NCI-H1105 (cell line): ENCODE measurements at places on chromosomes 4 and X.
A peak's percentile ranks its signal among the peaks of the same experiment; 100 is the strongest.

- no peak for DNase-seq
These were observed 104.0 kb upstream of the BMP2K start for GRCh38 chr4:78671903-78672815.

DNA sequence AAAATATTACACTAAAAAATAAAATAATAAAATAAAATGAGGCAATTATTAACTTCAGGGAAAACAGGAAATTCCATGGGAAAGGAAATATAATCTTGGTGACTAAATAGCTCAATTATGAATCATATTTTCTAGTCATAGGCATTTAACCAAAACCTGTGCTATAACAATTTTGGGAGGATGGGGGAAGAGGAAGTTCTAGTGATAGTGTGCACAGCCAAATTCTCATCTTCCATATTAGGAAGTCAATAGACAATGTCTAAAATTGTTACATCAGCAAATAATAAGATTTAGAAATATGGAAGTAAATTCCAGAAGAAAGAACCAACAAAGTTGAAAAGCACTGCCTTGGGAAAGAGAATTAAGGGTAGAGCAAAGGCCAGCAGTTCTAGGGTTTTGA, 2.8 kb downstream of the AWAT2 start:
- no peak for DNase-seq

- no peak for DNase-seq
These were observed 66.8 kb upstream of the ANK2 start for GRCh38 chr4:112982680-112983079.

DNA sequence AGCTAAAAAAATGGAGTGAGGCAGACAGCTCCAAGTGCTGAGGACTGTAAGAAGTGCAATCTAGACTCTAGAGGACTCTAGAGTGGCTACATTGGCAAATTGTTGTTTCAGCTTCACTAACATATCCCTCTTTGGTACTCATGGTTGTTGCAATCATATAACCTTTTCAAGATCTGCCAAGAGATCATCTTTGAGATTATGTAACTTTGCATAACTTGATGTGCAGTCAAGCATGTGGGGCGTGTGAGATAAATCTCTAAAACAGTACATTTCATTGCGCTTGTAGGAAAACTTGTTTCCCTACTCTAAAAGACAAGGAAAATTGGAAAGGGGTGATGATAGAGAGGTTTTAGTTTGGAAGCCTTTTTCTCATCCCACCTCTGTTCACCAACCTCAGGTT, 11.2 kb upstream of the BRS3 start:
- DNase-seq = no peak

DNA sequence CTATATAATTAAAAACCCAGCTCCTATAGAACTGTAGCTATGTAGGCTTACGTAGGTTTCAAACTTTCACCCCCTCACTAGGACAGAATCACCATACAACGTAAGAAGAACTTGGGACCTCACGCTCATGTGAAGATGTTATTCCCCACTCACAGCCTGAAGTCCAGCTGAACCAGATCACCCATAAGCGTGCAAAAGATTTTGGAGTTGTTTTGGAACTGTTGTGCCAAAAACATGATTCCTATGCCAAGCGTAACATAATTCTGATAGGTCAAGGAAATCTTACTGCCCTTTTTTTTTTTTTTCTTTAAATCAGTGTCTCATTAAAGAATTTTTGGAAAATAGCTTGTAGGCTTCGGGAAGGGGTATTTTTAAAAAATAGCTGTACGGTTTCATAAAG, 57.0 kb downstream of the LCORL start:
- no peak for DNase-seq

DNA sequence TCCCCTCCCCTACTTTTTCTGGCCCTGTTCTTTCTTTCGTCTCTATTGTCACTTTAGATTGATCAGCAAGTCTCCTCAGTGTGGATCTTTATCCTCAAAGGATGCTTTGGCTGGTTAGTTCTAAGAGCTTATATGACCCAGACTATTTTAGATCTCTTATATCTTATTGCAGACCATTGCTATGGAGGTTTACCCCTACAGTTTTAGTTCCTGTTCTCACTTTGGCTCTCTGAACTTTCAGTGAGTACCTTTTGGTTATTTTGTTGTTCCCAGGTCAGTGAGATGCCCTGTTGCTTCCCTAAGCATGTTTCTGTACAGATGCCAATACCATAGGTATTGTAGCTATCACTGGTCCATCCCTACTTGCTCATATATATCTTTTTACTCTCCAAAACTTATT, 24.0 kb upstream of the MED14 start:
- DNase-seq = no peak

- DNase-seq = peak; percentile 14
These were observed 36.8 kb downstream of the RTL5 start for GRCh38 chrX:72094894-72095293.

DNA sequence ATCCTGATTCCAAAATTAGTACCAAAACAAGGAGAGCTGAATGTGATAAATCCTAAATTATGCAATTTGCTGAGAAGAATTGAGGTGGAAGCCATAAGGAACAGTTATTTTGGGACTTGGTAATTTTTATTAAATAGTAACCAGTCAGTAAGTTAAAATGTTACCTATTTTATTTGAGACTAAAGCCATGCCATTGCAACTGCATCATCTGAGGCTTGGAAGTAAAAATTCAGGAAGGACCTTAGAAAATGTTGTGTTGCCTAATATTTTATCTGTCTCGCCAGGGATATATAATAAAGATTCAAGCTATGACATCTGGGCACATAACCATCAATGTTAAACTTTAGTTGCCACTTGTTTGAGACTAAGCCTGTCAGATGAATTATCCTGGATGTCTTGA, 341.3 kb upstream of the MAGEB16 start:
- DNase-seq = no peak

DNA sequence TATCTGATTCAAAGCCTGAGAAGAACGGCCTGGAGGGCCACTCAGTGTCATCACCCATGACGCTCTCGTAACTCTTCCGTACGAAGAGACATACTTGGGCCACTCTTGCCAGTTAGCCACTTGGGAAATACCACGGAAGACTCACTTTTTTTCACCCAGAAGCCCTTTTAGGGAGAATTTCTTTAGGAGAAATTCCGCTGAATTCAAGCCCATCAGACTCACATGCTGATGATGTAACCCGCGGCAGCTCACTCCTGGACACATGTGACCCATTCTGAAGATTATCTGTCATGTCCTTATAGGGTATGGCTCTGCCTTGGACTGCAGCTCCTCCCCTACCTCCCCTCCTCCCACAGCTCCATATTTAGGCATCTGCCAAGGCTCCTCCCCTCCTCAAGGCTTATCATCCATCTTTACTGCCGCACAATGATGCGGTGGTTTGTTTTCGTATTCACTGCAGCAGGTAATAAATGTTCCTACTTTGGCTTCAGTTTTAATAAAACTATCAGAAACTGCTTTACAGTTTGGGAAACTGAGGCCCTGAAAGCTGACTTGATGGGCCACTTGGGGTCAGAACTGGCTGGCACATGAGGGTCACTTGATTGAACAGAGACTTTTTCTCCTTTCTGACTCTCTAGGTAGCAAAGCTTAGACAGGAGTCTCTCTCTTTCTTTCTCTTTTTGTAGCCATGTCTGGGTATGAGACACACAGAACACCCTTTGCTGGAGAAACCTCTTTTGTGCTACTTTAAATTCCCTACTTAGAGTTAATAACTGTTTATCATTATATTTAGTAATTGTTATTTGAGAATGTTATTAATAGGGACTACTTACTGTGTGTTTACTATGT, 42.1 kb downstream of the RHOH start:
- no peak for DNase-seq

DNA sequence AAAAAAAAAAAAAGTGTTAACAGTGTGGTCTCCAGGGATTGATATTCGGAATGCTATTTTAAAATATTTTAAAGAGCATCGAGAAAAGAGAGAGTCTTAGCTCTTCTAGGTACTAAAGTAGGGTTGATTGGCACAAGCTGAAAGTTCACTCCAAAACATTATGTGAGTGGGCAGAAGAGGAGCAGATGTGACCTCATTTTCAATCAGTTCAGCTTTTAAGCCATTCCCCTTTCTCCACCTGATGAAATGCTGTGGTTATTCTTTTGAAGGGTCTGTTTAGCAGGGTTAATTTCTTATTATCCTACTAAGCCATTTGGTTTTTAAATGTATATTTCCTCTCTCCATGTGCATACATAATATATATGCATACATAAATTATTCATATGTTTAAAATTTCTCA, 69.2 kb downstream of the GALNT7 start:
- DNase-seq = no peak

- DNase-seq = no peak
These were observed 28.6 kb downstream of the CLNK start for GRCh38 chr4:10655968-10656367.

GRCh38 chr4:138410266-138410665, 168.1 kb upstream of the SLC7A11 start:
- DNase-seq = no peak

DNA sequence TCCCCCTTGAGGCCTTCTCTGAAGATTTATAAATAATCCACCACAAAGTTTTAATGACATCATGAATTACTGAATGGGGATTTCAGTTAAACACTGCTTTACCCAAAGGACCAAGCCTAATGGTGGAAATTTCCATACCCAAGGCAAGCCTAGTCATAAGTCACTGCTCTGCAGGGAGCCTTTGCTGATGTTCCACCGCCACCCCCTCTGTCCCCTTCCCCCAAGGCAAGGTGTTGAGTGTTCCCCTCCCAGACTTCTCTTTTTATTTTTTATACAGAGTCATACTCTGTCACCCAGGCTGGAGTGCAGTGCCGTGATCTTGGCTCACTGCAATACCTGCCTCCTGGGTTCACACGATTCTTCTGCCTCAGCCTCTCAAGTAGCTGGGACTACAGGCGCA, 76.4 kb upstream of the FUNDC1 start:
- DNase-seq = no peak

- no peak for DNase-seq
These were observed 19.9 kb downstream of the AR start for GRCh38 chrX:67563469-67564448.

DNA sequence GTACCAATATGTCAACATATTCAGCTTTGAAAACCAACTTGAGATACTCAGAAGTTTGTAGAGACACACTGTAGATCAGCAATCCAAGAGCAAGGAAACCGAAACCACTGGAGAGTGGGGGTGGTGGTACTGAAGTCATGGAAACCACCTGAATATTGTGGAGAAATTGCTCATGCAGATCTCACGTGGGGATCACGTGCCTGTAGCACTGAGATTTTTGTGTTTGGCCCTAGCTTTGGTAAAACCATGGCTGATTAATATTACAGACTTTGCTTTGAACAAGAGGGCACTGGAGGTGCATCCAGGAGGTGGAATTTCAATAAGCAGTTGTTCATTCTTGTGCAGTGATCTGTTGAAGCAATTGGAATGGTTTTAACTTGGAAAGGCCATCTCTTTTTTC, 47.2 kb downstream of the GBA3 start:
- DNase-seq = no peak

DNA sequence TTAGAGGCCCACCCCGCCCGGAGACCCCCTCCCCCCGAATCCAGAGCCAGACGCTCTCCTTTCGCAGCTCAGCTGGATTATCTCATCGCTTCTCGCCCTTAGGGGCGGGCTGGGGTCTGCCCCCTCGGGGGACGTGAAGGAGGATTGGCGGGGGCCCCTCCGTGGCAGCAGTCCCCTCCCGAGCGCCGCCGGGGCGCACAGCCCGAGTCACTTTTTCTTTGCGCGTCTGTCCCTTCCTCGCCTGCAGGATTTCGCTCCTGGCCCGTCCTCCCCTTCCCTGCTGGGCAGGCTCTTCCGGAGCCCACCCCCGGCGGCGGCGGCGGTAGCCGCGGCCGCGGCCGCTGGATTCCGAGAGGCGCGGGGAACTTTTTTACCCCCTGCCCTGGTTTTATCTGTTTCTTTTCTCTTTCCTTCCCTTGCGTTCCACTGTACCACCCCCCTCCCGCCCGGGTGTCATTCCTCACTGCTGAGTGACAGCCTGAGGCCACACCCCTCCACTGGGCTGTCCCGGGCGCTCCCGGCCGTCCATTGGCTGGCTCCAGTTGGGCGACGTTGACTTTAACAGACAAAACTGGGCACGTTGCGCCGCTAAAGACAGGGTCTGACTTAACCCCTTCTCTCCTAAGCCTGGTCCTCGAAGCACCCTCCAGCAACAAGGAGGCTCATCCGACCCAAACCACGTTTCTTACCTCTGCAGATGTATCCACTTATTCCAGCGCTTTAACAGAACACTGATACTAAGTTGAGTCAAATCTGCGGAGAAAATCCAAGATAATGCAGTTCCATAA, 492 bp upstream of the NKX3-2 start:
- peak; percentile 27 for DNase-seq

DNA sequence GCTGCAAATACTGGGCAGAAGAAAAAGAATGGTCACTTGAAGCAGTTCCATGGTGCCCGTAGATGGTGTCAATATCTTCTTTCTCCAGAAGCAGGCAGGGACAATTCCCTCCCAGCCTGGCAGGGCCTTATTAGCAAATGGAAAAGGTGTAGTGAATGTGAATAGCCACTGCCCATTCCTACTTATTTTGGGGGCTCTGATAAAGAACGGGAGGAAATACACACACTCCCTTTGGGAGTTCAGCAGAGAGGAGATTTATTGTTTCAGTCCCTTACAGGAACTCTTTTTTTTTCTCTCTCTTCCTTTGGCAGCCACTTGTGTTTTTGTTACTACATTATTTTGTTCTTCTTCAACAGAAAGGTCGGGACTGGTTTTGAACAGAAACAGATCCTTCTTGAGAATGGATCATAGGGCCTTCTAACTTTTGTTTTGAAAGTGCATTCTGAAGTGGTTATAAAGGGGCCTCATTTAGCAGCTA, at the start of gene EMCN:
Gene EMCN, minus strand, starts transcription at position 159 of the 478 bp plus-strand sequence. Its CDS starts 108 bp downstream, at position 51.
- DNase-seq = no peak

DNA sequence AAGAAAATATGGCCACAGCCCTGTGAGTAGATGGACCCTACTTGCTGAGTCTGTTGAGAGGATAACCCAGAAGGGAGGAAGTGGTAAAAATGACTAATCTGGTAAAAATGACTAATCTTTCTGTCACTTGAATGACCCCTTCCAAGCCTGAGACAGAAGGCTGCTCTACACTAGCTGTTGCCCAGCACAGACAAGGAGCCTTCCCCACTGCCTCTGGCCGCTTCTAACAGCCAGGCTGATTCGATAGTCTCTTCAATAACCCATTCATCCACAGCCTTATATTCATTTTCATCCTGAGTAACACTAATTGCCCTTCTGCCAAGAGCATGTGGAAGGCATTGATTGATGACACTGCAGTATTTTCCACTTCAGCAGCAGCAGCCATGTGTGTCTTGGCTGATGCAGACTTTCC, 18.4 kb downstream of the MAGEB17 start:
- DNase-seq = no peak

DNA sequence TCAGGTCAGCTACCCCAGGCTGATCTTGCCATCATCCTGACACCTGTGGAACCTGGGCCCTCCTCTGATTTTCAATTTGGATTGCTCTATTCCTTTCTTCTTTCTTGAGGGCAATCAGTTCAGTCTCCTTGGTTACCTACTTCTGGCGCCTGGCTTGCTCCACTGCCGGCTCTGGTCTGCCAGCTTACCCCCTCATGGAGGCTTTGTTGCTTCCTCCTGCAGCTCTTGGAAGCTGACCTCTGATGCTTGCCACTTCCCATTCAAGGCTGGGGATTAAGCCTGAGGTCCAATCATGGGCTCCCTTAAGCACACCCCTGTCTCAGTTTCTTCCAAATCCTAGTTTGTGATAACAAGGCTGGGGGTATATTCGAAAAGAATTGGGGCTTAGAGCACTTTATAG, 5.4 kb downstream of the TMEM154 start:
- DNase-seq = no peak
